ENCODE measurements at places on chromosomes 1 and 21.
A peak's percentile ranks its signal among the peaks of the same experiment; 100 is the strongest.

DNA sequence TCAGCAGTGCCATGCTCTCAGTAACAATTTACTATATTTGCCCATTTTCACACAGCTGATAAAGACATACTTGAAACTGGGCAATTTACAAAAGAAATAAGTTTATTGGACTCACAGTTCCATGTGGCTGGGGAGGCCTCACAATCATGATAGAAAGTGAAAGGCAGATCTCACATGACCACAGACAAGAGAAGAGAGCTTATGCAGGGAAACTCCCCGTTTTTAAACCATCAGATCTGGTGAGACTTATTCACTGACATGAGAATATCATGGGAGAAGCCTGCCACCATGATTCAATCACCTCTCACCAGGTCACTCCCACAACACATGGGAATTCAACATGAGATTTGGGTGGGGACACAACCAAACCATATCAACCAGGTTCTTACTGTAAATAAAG, 112.1 kb upstream of the C1orf87 start:
- peaks cover 10% of the 10 kb centered on the region for H3K36me3 ChIP-seq
- DNase-seq = no peak
- H3K27me3 ChIP-seq = no peaks in the 10 kb centered on the region
- no peaks in the 10 kb centered on the region for H3K4me1 ChIP-seq
- H3K4me3 ChIP-seq = no peak overlapping the region

GRCh38 chr1:21174654-21175323, 1.9 kb downstream of the EIF4G3 start:
- H3K27me3 ChIP-seq = no peaks in the 10 kb centered on the region
- no peak for DNase-seq
- H3K27ac ChIP-seq = peak overlapping the region; percentile 98
- peak overlapping the region; percentile 93 for H3K4me3 ChIP-seq
- peaks cover 22% of the 10 kb centered on the region for H3K4me1 ChIP-seq
- peaks cover 6% of the 10 kb centered on the region for H3K36me3 ChIP-seq

DNA sequence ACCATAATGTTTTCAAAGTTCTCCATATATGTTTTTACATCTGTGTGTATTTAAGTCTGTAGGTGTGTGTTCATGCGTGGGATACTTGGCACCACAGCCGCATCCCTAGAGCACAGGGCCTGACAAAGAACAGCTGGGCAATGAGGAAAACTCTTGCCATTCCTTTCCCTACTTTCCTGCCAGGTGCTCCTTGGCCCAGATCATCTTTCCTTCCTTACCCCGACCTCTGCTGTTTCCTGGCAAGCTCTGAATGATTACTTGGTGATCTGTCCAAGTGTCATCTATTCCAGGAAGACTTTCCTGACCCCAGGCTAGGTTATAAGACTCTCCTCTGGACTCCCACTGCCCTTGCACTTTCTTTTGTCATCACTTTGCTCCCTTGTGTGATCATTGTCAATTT, 123.6 kb downstream of the ELAVL4 start:
- no peak overlapping the region for H3K4me3 ChIP-seq
- DNase-seq = no peak
- no peaks in the 10 kb centered on the region for H3K36me3 ChIP-seq
- H3K4me1 ChIP-seq = no peaks in the 10 kb centered on the region
- H3K27me3 ChIP-seq = no peaks in the 10 kb centered on the region
- no peak overlapping the region for H3K27ac ChIP-seq

DNA sequence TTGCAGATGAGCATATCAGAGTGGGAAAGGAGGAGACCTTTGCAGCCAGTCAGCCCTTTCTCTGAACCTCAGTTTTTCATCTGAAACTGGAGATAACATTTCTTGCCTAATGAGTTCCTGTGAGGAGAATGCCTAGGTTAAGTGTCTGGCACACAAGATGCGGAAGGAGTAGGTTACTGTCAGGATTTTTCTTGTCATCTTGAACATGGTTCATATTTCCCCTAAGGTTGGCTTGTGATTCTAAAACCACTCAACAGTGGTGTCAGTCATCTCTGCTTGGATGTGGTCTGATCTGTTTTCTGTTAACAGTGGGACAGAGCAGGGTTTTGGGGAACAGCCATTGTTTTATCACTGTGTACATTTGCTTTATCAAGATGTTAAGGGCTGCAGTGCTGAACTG, 70.6 kb downstream of the TGFB2 start:
- H3K4me3 ChIP-seq = no peak overlapping the region
- no peaks in the 10 kb centered on the region for H3K4me1 ChIP-seq
- H3K27ac ChIP-seq = no peak overlapping the region
- no peak for DNase-seq
- H3K27me3 ChIP-seq = peaks cover 14% of the 10 kb centered on the region
